ENCODE measurements at places on chromosomes 4 and X.
A peak's percentile ranks its signal among the peaks of the same experiment; 100 is the strongest.

- peak; percentile 24 for DNase-seq
Measured at GRCh38 chrX:119726900-119727555, 31.4 kb upstream of the SOWAHD start.

DNA sequence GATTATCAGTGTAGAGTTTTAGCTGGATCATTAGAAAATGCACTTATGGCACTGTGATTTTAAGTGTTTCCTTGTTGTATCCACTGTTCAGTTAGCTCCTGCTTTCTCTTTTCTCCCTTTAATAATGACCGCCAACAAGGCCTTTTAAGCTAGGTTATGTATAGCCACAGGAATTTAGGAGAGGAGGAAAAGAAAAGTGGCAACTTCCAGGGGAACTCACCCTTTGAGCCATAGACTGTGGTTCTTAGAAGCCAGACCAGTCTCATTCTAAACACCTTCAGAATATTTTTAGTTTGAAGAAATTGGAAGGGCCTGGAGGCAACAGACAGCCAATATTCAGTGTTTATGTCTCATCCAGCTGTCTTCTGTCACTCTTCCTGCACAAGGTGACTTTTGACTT is 6.1 kb downstream of the FGF2 start:
- DNase-seq = peak; percentile 51

DNA sequence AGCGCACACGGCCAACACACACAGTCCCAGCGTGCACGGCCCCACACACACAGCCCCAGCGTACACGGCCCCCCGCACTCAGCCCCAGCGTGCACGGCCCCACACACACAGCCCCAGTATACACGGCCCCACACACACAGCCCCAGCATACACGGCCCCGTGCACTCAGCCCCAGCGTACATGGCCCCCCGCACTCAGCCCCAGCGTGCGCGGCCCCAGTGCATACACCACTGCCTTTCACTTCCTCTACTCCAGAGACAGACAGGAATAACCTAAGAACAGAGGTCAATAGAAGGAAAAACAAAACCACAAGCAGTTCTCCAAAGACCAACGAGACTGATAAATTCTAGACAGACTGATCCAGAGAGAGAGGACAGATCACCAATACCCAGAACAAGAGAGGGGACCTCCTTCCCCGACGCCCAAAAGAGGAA is 17.1 kb downstream of the GAK start:
- no peak for DNase-seq

- peak; percentile 70 for DNase-seq
Measured at GRCh38 chr4:55866973-55867574, 13.6 kb downstream of the EXOC1 start.

GRCh38 chr4:1509366-1509765 is 103.1 kb upstream of the NKX1-1 start:
- DNase-seq = no peak

- DNase-seq = peak; percentile 40
Measured at GRCh38 chr4:75547647-75548387, 8.0 kb upstream of the ODAPH start.

DNA sequence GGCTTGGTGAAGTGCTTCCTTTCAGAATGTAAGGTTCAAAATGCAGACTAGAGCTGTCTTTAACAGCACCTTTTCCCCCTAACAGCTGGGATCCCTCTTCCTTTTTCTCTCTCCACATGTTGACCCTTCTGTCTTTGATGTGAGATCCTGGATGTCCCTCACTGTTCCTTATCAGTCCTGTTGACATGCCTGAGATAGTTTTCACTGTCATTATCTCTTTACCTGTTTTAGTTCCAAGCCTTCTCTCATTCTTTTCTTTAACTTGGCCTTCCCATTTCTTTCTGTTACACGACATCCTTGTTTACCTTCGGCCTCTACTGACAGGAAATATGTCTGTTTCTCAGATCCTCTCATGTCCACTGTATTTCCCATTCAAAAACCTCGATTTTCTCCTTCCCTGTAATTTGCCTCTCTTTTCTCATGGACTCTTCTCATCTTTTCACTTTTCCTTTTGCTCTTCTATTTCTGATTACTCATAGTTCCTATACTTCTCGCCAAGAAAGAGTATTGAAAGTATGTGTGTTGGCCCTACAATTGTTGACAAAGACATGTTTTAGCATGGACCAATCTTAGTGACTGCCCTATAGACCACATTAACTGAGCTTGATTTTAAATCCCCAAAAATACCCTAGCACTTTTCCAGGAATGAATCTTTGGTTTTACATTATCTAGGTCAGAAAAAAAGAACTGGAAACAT is 1.2 kb upstream of the SOWAHB start:
- DNase-seq = no peak

DNA sequence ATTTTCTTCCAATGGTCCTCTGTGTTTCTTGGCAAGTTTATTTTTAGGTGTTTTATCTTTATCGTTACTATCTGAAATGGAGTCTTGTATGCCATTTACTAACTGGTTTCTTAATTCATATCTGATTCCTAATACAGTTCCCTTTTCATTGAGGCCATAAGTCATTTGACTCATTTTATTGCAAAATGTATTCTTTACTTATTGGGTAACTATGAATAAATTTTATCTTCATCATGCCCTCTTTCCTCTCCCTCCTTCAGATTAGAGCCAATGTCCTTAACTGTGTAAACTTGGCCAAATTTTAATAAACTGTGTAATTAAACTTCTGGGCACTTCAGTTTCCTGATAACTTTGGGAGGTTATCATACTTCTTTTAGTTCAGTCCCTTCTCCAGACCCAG is 19.3 kb upstream of the MSMO1 start:
- no peak for DNase-seq

DNA sequence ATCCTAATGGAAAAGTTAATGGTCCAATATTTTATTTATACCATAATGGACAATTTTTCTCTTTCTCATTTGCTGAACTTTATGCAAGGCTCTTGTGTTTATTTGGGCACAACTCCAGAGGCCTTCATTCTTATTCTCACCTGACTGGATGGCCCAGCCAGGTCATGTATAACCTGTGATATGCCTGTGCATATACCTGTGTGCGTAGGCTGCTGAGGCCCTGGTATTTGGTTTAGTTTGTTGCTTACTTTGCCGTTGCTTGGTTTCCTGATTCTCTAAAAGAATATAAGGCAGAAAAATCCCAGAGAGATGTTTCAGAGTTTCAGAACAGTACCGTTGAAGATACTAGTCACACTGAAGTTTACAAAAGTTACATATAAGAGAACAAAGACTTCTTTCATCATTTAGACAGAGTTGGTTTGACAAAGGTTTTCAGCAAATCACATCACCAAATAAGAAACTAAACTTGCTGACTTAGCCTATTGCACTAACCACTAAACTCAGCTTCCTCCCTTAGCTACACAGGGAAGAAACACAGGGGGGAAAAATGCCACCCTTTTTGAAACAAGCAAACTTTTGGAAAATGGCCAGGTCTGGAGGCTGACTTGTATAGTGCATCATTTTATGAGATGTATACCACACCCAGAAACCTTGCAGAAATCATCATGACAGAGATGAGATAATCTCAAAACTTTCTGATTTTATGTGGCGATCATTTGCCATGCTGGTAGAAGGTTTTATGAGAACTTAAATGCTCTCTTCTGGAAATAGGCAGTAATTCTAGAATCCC is 248.5 kb downstream of the GRIA3 start:
- no peak for DNase-seq

DNA sequence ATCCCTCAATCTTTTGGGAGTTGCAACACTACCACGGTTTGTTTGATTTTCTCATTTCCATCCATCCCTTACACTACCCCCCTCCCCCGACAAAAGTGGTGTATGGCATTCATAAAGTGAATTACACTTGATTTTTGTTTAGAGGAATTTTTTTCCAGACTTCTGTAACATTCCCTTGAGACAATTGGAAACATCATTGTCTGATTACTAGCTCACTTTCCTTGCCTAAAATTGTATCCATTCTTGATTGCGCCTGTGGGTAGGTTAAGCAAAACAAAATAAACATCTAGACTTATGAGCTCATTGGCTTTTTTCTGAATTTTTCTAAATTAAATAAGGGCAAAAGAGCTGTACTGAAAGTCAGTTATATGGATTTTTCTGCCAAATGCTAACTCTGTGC is 3.5 kb downstream of the GPC3 start:
- no peak for DNase-seq

DNA sequence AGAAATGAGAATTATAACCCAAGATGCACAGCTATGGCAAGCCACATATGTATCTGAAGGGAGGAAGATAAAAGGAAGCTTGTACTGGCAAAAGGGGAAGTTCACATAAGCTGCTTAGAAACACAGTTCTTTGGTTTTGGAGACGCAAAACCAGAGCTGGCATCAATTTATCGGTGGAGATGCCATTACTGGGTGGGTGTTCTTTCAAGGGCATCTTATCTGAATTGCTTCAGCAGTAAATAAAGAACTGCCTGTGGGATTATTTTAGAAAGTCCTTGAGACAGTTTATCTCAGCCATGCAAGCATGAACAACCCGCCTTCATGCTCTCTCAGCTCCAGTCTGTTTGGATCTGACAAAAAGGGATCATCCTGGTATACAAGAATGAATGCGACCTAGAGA is 60.8 kb downstream of the DDX60 start:
- no peak for DNase-seq

DNA sequence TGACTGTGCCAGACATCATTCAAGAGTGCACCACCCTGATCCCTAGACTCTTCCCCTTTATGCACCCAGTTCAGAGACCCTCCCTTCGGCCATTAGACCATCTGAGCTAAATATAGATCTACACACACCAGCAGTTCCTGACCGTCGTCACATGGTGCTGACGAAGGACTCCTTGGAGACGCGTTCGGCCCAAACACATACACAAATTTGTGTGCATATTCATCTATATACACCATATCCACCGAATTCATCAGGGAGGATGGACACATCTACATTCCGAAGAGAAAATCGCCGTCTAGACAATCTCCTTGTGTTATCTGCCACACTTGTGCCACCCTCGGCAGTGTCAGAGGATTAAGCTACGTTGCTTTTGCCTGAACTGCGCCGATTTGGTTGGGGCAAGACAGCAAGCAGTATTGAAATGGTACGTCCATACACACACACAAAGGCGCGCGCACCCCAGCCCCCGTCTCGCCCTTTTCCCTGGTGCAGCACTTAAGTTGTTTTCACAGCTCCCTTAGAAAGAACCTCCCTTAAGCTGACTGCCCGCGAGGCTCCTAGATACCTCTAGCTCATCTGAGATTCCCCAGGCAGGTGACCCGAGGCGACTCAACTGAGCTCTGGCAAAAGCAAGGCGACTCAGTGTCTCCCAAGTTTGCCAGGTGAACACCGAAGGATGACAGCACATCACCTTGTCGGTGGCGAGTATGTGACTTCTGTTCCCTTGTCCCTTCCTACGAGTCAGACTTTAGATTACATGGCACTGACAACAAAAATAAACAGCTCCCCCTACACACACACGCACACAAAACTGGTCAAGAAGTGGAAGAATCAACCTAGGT is 1.0 kb downstream of the RASGEF1B start:
- DNase-seq = no peak

GRCh38 chrX:40095583-40096394 is 2.0 kb downstream of the BCOR start:
- peak; percentile 42 for DNase-seq

- peak; percentile 59 for DNase-seq
Measured at GRCh38 chr4:183485411-183486160, 19.3 kb upstream of the ING2 start.

GRCh38 chr4:81687471-81687870 is 215.8 kb upstream of the RASGEF1B start:
- no peak for DNase-seq

DNA sequence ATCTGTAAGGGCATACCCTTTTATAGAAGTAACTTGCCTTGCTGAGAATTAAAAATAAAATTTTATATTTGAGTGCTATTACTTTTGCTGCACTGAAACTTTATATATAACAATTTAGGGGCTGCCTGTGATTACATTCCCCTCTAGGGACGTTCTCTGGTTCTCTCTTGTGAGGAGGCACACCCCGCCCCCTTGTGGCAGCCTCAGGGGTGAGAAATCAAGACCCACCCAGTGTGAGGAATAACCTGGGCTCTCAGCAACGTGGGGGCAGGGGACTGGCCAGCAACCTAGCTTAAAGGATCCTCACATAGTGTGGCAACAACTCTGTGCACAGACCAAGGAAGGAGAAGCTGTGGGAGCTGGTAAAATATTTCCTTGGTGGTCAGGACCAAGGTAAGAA is 43.7 kb downstream of the MAGEA9 start:
- DNase-seq = peak; percentile 24

- DNase-seq = peak; percentile 46
Measured at GRCh38 chr4:26217961-26218676, 102.7 kb upstream of the RBPJ start.

GRCh38 chrX:10073671-10074070 is 83.1 kb upstream of the CLCN4 start:
- no peak for DNase-seq

- DNase-seq = no peak
Measured at GRCh38 chr4:123659262-123659661, 262.7 kb downstream of the SPRY1 start.

- no peak for DNase-seq
Measured at GRCh38 chr4:13203101-13203500, 281.0 kb downstream of the RAB28 start.

GRCh38 chrX:33188286-33188685 is 23.1 kb downstream of the DMD start:
- DNase-seq = no peak

DNA sequence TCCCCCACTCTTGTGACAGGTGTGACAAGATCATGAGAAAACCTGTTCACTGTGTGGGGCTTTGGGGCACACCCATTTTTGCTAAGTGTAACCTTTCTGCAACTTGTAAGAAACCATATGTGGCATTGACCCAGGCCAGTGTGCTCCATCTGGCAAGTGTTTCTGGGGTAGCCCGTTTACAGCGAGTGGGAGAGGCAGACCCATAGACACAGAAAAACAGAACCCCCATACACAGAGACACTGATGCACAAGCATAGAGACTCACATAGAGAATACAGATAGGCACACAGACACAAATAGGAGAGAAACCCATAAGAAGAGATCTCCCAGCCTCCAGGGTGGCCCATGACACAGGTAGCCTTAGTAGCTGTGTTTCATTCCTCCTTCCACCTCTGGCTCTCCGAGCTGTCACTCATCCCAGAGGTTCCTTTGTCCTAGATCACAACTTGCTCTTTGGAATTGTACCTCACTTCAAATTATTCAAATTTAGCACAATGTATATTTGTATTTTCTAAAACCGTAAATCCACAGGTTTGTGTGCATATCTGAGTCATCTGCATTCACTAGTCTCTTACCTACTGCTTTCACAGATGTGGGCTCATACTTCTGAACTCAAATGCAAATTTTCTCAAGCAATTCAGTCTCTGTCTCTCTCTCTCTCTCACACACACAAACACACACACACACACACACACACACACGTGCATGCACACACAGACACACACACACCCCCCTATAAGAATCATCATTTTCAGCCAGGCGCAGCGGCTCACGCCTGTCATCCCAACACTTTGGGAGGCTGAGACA is 114.4 kb downstream of the SH3KBP1 start:
- DNase-seq = no peak

- no peak for DNase-seq
Measured at GRCh38 chrX:10246846-10247245, 90.1 kb downstream of the CLCN4 start.

GRCh38 chrX:25531096-25531495 is 515.3 kb upstream of the ARX start:
- no peak for DNase-seq

GRCh38 chrX:1412551-1413161 is 20.7 kb upstream of the SLC25A6 start:
- no peak for DNase-seq

Data from EH (cell line).